MV-4-11 (cell line): ENCODE measurements at places on chromosomes 6 and 20.

DNA sequence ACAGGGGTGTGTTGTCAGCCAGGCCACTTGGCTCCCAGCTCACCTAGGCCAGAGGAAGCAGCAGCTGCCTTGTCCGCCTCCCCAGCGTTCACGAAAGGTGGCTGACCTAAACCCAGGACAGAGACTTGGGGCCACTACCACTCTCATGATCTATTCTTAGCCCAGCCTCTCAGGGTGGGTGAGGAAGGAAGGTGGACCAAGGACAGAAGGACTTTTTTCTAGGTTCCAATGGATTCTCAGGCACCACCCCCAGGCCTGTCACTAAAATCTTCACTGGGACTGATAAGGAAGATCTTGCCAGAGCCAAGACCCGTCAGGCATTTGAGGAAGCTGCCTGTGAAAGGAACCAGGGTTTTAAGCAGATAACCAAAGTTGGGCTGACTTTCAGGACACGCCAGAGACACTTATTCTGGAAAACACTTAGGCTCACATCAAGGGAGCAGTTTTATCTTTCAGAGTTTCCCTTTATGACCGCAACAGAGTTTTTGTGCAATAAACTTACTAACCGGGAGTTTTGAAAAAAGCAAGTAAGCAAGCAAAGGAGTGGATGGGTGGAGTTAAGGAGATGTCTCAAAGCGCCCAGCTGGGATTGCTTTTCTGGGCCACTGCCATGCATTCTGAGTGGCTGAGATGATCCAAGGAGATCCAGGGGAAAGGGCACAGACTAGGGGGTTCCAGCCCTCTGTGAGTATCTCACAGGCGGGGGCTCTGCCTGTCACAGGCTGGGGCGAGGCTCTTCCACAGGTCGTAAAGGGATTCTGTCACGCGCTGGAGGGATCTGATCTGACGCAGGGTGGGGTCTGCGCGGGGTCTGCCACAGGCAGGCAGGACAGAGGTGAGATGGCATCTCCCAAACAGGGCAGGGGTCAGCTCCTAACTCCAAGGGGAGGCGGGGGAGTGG lies 989 bp downstream of the FITM2 start:
- peak; percentile 9 for DNase-seq

DNA sequence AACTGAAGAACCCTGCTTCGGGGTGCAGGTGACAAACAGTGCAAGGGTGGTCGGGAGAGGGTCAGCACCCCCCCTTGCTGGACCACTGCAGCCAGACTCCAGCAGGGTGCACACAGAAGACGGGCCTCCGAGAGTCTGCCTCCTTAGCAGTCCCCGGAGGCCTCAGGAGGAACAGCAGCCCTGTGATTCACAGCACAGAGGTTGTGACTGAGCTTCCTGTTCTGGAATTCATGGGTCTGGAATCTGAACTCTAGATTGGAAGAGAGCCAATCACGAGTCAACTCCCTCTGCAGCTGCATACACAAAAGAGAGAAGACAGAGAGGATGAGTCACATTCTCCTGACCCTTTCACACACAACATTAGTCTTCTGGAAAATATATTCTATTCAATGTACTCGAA lies 249.0 kb upstream of the OPRM1 start:
- peak; percentile 34 for DNase-seq

- no peak for DNase-seq
Measured at GRCh38 chr20:47164140-47164539, 192.4 kb downstream of the ZMYND8 start.

DNA sequence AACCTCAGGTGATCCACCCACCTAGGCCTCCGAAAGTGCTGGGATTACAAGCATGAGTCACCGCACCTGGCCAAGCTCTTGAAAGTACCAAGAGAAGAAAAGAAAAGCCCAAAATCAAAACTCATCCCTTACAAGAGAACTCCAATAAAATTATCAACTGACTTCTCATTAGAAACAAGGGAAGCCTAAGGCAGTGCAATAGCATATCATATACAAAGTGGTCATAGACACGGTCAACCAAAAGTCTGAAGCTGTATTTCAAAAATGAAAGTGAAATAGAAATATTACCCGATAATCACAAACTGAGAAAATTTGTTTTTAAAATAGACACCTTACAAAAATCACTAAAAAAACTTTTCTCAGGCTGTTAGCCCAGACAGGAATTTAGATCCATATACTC lies 1321.1 kb upstream of the GJE1 start:
- no peak for DNase-seq

GRCh38 chr6:36682328-36683144 lies 4.0 kb downstream of the CDKN1A start:
- DNase-seq: peak; percentile 54

DNA sequence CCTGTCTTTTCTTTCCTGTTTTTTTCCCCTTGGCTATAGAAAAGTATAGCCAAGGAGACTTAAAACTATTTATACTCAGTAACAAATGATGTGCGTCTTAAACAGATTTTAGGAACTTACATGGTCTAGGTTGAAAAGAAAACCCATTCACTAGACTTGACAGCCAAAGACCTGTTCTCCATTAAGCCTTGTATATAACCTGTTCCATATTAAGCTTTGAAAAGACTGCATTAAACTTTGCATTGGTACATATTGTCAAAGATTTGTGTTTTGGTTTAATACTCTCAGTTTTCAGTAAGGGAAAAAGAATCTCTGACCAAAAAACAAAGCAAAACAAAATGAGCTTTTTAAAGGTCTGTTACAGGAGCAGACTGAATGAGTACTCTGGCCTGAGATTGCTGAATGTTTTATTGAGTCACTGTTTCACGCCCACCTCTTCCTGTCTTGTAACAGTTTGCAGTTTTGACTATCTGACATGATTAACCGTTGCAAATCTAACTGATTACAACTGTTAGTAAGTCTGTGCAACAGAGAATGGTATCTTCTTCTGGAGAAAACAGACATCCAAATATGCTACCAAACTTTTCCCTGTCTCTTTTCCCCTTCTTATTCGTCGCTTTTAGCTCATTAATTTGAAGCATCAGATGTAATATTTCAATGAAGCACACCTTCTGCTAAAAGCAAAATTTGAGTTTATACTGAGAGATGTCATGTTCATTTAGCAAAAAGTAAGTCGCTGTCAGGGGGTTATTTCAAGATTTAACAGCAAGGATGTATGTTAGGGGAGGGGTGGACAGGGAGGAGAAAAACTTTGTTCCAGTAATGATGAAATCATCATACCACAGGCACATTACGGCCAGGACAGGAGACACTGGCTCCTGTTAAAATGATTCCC lies 59.1 kb upstream of the SUPT3H start:
- peak; percentile 81 for DNase-seq

DNA sequence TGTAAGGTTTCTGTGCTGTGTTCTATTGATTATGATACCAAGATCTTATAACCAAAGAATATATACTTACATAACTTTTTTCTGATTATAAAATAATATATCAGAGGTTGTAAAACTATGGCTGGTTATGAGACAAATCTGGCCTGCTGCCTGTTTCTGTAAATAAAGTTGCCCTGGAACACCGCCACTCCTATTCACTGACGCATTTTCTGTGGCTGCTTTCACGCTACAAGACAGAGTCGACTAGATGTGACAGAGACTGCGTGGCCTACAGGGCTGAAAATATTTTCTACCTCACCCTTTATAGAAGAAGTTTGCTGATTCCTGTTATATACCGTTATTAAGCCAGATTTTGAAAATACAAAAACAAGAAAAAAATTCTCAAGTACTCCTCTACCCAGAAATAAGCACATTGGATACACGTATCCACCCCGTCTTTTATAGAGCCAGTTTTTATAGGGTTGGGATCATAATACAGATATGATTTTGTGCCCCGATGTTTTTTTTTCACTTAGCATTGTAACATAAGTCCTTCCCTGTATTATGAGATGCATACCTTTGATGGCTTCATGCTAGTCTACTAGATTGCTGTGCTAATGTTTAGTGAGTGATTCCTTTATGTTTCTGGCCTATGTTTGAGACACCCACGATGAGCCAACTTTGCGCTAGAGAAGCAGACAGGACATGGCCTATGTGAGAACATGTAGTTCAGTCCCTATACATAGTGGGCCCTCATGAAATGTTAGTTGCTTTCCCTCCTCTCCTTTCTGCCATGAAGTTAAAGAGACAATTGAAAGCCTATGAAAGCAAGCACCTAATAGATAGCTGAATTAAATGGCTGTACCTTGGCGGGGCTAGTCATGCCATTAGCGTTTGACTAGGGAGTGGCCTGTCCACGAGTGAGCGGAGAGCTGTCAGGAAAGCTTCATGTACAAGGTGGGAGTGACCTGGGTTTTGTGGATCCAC lies 98.1 kb upstream of the KCNK16 start:
- no peak for DNase-seq

- DNase-seq: no peak
Measured at GRCh38 chr6:128725271-128726233, 157.4 kb upstream of the LAMA2 start.

DNA sequence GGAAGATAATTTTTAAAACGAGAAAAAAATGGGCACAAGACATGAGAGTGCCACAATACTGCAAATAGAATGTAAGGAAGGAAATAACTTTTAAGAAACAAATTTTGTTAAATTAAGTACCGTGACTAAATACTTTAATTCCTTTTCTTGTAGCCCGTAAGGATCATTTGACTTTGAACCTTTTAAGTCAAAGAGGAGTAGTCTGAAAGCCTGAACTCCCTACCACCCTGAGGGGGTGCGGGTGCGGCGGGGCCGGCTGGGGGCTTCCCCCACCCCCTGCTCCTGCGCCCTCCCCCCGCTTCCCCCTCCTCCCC lies 231 bp upstream of the PHACTR2 start:
- DNase-seq: no peak

- DNase-seq: no peak
Measured at GRCh38 chr6:104281370-104281769, 578.3 kb downstream of the HACE1 start.

DNA sequence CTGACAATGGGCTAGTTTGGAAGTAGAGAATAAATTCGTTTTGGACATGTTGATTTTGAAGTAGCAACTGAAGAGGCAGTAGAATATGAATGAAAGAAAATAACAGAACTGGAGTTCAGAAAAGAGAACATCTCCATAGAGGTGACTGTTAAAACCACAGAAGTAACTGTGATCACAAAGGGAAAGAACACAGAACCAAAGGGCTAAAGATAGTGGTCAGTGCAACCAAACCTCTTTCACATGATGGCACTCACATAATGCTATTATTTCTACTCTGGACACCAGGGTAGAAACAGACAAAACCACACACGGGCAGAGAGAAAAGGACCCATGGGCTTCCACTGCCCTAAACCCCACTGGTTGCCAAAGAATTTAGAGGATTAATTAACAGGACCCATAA lies 58.5 kb downstream of the CDK19 start:
- peak; percentile 40 for DNase-seq

DNA sequence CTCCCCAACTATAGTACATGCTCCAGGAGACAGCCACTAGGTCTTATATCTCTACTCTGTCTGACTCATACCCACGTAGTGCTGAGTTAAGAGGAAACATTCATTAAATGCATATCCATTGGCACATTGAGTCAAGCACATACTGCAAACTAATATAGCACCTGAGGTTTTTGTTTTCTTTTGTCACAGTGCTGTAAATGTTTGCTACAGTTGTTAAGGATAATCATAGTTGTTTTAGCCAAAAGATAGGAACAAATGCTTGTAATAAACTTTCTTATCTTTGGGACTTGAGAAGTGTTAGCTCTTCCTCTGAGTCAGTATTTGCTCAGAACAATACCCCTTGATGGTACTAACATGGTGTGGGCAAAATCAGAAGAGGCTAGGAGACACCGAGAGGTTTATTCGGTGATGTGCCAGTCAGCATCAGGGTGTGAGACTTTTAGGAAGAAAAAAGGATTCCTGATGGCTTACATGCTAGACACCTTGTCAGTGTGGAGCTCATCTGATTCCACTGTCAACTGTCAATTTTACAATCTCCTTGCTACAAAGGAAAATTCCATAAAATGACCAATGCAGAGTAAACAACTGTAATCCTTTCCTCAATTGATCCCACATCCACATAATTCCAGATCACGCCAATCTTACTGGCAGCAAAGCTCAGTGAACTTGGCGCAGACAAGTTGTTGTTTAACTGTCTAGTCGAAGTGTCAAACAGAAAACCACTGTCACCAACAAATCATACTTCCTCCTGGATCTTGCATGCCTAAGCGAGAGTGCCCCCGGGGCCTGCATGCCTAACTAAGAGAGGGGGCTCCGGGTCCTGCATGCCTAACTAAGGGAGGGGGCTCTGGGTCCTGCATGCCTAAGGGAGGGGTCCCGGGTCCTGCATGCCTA lies 36.1 kb downstream of the ELOVL2 start:
- DNase-seq: no peak

- DNase-seq: no peak
Measured at GRCh38 chr6:107441682-107442081, 17.7 kb downstream of the PDSS2 start.

DNA sequence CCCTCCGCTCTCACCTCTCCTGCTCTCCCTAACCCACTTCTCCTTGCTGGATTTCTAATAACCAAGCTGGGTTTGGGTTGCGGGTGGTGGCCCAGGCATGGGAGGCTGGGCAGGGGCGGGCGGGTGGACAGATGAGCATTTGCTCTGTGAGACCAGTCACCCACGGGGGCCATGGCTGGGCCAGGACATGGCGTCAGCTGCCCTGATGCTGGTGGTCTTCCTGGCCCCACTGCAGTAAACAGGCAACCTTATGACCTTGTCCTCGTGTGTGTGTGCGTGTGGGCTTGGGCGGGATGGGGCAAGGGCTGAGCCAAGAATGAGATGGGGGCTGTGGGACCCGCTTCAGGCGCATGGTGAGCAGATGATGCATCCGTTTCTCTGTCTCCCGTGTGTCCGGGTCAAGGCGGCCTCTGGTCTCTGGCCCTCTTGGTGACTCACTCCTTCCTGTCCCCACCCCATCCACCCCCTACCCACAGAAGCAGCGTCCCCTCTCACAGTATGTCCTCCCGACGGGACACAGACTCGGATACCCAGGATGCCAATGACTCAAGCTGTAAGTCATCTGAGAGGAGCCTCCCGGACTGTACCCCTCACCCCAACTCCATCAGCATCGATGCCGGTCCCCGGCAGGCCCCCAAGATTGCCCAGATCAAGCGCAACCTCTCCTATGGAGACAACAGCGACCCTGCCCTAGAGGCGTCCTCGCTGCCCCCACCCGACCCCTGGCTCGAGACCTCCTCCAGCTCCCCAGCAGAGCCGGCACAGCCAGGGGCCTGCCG lies 41.4 kb upstream of the MYL9 start:
- no peak for DNase-seq
